ENCODE measurements at places on chromosomes 7 and 10.

- DNase-seq = no peak
These were observed 49.9 kb upstream of the UCN3 start for GRCh38 chr10:5314840-5315239.

DNA sequence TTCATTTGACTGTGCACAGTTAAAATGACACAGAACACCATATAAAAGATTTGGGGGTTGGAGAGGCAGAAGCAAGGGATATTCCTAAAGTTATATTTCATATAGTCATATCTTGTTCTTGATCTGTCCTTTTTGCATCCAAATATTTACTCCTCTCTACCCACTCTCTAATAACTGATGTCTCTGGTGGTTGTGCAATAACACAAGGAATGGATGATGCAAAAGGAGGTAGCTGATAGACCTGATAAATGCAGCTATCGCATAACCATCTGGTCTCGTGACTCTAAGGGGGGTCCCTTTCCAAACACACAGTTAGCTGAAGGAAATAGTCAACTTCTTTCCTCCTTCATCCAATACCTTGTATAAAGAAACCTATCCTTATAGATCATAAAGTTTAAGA is 123.1 kb downstream of the POLR1F start:
- no peak for DNase-seq

GRCh38 chr7:115008465-115009114 is 86.7 kb downstream of the MDFIC start:
- no peak for DNase-seq

- DNase-seq = no peak
These were observed 286.9 kb upstream of the DKK1 start for GRCh38 chr10:52027055-52027705.

DNA sequence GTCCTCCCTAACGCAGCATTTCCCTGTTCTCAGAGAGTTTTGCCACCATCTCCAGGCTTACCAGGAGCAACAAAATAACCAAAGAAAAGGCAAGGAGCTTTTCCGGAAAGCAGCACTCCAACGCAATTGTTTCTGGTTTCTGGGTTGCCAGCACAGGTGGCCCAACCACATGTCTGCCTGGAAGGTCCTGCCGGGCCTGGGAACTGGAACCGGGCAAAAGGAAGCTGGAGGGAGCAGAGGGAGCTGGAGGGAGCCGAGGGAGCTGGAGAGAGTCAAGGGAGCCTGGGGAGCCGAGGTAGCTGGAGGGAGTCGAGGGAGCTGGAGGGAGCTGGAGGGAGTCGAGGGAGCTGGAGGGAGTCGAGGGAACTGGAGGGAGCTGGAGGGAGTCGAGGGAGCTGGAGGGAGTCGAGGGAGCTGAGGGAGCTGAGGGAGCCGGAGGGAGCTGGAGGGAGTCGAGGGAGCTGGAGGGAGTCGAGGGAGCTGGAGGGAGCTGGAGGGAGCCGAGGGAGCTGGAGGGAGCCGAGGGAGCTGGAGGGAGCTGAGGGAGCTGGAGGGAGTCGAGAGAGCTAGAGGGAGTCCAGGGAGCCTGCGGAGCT is 54.6 kb downstream of the STK32C start:
- no peak for DNase-seq

DNA sequence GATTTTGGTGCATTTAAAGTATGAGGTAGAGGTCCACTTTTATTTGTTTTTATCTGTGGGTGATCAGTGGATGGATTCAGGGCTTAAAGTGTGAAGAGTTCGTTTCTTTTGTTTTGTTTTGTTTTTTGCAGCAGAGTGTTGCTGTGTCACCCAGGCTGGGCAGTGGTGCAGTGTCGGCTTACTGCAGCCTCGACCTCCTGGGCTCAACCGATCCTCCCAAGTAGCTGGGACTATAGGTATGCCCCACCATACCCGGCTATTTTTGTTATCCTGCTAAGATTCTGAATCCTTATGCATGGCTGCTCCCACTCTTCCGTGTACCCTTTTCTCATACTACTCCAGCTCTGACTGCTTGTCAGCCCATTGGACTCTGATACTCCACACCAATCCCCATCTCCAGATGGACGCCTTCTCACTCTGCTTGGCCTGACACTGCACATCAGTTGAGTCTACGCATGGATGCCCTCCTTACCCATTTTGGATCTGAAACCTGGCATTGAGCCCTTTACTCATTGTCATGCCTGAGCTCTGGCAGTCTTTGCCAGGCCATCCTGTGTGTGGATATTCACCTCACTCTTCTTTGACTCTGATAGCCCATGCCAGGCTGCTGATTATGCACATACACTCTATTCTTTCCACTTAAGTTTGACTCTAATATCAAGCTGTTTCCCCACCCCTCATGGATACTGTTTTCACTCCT is 119.5 kb downstream of the CCSER2 start:
- DNase-seq = no peak

- no peak for DNase-seq
These were observed 110.1 kb upstream of the POM121L12 start for GRCh38 chr7:52925332-52925731.

- no peak for DNase-seq
These were observed 48.4 kb upstream of the GLI3 start for GRCh38 chr7:42285383-42285824.

DNA sequence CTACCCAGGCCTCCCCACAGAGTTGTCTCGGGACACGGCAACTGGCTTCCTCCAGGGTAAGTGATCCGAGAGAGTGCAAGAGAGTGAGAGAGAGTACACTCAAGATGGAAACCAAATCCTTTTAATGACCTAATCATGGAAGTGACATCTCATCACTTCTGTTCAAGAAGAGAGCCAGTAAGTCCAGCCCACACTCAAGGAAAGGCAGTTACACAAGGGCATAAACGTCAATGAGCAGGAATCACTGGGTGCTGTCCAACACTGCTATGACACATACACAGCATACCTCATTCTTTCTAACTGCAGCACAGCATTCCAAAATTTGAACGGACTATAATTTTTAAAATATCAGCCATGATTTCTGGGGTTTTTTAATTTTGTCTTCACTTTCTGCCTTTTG is 29.3 kb upstream of the OSBPL3 start:
- no peak for DNase-seq
